ENCODE measurements at places on chromosomes 6 and 20.

DNA sequence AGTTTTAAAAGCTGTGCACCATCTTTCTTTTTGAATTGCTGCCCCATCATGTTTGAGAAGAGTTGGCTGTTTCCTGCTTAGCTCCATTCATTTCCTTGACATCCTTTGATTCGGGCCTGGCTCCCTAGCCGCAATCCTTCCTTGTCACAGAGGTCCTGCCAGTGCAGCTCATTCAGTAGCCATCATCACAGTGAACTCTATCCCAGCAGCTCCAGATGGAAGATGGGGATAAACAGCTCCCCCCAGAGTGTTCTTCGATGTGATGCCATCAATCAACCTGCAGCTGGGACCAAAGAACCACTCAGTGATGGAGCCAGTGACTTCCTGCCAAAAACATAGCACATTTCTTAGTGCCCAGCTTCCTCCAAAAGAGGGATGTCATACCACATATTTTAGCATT is 158.8 kb downstream of the FRK start:
- DNase-seq, result no peak

DNA sequence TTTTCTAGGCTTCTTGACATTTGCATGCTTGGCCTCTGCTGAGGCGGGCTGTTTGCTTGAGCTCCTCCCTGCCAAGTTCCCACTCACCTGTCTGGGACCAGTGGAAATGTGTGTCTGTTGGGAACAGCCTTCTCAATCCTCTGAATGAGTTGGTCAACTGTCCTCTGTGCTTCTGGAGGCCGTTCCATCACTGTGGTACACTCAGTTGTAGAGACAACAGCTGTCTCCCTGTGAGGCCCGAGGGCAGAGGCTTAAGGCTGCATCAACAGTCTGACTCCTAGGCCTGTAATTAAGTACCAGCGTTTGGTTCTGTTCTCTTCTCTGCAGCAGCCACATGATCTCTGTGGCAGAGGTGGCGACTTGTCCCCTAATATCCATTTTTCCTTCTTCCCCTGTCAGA is 110.9 kb downstream of the CDC5L start:
- DNase-seq, result no peak

GRCh38 chr20:24436160-24436559 is 33.3 kb upstream of the SYNDIG1 start:
- no peak for DNase-seq

DNA sequence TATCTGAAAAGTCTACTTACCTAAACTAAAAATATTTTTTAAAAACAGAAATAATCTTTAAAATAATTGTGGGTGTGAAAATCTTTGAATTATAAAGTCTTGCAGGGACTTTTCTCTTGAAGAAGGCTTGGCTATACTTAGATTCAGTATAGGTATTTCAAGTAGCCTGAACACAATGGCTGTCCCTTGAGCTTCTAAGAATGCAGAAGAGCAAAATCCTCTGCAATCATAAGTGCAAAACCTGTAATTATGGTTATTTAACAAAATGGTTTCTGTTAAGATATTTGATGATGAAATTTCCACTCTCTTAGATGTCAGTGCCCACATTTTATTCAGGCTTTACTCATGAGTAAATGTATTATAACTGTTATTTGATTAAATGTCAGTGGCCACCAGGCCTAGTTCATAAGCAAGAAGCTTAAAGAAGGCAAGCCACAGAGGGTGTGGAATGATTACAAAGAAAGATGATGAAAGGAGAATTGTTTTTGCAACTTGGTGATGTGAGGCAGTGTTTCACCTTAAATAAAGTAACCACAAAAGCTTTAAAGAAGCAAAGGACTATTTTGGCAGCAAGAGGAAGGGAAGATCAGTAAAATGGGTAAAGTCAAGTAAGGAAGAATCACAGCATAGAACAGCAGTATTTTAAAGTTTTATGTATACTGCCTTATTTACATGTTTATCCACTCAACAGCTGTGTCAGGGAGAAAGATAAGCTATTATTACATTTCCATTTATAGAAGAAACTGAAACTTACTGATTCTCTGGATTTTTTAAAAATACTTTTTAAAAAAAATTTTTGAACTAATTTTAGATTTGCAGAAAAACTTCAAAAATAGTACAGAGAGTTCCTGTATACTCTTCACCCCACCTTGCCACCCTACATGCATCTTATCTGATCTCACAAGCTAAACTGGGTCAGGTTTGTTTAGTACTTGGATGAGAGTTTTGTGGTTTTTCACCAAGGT is 351.2 kb upstream of the RUNX2 start:
- no peak for DNase-seq

DNA sequence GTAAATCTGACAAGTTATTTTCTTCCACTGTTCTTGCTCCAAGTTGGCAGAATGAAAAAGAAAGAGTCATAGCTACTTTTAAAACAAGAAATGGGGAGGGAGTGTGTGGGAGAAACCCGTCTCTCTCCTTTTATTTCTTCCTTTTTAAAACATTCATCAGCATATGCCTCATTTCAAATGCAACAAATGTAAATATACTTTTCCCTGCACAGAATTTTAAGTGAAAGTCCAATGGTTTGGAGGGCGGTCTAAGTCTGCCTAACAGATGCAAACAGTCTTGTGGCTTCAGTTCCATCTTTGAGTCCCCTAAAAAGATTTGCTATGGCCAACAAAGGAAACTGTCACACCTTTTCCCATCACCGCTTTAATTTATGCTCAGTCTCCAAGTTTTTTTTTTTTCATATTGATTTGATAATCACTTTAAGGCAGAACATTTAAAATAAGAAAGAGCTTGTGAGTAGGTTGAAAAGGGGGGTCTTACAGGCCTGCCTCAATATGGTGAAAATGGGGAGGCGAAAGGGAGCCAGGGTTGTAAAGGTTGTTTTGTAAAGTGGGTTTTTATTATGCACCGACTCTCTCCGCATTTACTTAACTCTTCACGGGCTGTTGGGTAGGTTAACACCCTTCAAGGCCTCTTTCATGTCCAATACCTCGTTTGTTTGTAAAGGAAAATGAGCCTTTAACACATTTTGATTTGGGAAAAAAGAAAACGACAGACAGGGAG is 4.6 kb downstream of the TFAP2D start:
- DNase-seq, result no peak

DNA sequence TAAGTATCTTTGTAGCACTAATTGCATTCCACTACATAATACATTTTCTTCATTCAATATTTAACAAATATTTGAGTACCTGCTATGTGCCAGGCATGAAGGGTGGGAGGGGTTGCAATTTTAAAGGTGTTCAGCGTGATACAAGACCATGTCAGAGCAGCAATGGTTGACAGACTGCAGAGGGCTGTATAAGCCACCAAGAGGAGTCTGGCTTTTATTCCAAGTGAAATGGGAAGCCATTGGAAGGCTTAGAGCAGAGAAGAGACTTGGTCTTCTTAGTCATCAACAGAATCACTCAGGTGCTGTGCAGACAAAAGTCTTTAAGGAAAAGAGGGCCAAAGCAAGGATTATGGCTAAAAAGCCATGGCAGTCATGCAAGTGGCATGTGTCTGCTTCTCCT is 360.8 kb upstream of the ARID1B start:
- no peak for DNase-seq
